Fibroblast of mammary gland (primary cell): ENCODE measurements at places on chromosomes 13 and 19.

- DNase-seq = peak; percentile 83
Measured at GRCh38 chr19:54154603-54155345, 4.7 kb downstream of the LENG1 start.

DNA sequence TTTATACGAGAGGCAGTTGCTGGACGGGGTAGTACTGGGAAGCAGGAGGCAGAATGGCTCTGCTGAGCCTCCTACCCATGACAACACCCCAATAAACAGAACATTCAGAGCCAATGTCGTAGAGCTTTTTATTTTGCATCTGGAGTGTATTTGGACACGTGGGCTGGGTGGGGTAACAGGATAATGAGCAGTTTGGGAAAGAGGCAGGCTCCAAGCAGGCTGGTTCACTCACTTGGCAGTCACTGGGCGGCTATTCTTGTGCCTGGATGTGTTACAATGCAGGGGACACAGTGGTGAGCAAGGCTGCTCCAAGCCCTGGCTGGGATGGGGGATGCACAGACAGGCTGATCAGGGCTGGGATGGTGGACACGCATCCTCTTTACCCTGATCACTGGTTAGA lies 9.5 kb downstream of the ACTMAP start:
- peak; percentile 81 for DNase-seq

GRCh38 chr19:2561221-2561620 lies 85.3 kb downstream of the GADD45B start:
- no peak for DNase-seq

GRCh38 chr19:342801-343421 lies 1.7 kb downstream of the MIER2 start:
- peak; percentile 98 for DNase-seq

DNA sequence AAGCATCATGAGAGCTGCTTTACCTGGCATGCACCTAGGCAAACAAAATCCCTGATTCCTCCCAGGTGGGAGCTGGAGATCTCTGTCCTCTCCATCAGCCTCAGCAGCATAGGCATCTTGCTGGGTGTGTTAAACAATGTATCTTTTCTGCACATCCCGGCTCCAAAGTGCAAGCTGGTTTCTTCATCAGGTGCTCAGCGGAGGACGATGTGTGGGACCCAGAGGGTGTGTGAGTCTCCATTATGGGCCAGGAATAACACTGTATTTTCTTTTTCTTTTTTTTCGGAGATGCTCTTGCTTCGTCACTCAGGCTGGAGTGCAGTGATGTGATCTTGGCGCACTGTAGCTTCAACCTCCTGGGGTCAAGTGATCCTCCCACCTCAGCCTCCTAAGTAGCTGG lies 9.9 kb downstream of the CNFN start:
- DNase-seq = no peak

- peak; percentile 97 for DNase-seq
Measured at GRCh38 chr13:50529154-50529882, 314.2 kb downstream of the DLEU7 start.

- DNase-seq = peak; percentile 84
Measured at GRCh38 chr13:44311011-44311780, 62.4 kb upstream of the SERP2 start.

GRCh38 chr19:18915639-18916038 lies 3.5 kb downstream of the COPE start:
- DNase-seq = peak; percentile 54

DNA sequence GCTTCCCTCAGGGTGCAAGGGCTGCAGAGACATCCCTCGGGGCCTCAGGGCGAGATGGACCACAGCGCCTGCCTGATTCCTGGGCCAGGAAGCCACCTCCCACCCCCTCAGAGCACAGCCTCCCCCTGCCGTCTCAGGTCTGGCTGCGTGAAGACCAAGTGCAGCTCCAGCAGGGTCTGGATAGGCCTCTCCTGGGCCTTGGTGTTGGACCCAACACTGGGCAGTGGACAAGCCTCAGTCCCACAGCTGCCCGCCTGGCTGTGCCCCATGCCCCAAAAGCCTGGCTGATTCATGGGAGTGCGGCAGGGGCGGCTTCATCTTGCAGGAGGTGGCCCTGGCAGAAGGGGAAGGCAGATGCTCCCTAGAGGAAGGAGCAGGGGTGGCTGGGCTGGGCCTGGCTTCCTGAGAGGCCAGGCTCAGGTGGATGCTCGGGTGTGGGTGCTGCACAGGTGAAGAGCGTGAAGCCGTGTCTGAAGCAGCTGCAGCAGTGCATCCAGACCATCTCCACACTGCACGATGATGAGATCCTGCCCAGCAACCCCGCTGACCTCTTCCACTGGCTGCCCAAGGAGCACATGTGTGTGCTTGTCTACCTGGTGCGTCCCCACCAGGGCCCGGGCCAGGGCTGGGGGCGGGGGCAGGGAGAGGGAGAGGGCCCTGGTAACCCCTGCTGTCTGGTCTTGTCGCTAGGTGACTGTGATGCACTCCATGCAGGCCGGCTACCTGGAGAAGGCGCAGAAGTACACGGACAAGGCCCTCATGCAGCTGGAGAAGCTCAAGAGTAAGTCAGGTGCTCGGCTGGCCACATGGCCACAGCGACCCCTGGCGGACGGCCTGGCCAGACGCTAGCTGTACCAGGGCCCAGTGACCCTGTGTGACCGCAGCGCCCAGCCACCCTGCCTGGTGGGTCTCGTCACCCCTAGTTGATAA lies 21.7 kb downstream of the MAU2 start:
- peak; percentile 63 for DNase-seq

GRCh38 chr13:48817166-48817802 lies 158.4 kb upstream of the FNDC3A start:
- DNase-seq = no peak

- no peak for DNase-seq
Measured at GRCh38 chr13:27666951-27667350, 45.3 kb downstream of the POLR1D start.

- DNase-seq = no peak
Measured at GRCh38 chr13:112828082-112828699, 138.4 kb downstream of the ATP11A start.

DNA sequence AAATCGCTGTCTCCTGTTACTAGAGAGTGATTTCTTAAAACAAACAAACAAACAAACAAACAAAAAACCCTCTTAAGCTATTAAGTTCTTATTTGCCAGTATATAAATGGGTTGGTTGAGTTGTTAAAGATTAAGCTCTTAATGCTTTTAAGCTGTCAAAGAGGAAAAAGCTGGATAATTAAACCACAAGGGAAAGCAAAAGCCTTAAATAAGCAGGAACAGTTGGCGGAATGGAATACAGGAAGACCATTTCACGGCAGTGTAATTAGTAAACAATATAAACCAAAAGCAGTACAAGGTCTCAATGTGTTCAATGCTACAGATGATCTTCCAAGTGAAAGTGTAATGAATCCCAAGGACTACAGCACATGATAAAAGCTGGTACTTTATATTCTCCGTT lies 32.2 kb upstream of the GGACT start:
- no peak for DNase-seq

- no peak for DNase-seq
Measured at GRCh38 chr19:6963937-6964336, 57.3 kb downstream of the MBD3L2B start.

DNA sequence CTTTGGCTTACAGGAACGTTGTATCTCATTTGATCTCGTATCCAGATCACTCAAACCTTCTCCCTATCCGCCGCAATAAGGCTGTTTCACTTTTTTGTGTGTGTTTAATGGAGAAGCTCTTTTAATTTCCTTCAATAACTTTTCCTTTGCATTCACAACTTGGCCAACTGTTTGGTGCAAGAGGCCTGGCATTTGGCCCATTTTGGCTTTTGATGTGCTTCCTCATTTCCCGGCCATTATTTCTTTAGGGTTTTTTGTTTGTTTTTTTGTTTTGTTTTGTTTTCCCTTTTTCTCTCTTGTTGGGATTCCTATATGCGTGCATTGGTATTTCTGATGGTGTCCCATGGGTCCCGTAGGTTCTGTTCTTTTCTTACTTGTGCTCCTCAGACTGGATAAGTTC lies 6.1 kb upstream of the UPF3A start:
- DNase-seq = no peak

GRCh38 chr19:32823747-32824102 lies 45.8 kb downstream of the SLC7A9 start:
- DNase-seq = no peak

DNA sequence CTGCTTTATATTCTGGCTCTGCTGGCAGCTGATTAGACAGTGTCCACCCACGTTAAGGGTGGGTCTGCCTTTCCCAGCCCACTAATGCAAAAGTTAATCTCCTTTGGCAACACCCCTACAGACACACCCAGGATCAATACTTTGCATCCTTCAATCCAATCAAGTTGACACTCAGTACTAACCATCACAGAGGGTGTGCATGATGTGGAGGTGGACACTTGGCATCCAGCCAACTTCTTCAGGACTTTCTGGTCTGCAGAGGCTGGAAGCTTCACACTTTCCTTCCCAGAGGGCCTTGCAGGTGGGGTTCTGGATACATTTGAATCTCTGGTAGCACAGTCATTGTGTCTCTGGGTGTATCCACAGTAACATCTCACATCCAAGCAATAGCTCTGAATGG lies 18.9 kb upstream of the IGFL1 start:
- no peak for DNase-seq

DNA sequence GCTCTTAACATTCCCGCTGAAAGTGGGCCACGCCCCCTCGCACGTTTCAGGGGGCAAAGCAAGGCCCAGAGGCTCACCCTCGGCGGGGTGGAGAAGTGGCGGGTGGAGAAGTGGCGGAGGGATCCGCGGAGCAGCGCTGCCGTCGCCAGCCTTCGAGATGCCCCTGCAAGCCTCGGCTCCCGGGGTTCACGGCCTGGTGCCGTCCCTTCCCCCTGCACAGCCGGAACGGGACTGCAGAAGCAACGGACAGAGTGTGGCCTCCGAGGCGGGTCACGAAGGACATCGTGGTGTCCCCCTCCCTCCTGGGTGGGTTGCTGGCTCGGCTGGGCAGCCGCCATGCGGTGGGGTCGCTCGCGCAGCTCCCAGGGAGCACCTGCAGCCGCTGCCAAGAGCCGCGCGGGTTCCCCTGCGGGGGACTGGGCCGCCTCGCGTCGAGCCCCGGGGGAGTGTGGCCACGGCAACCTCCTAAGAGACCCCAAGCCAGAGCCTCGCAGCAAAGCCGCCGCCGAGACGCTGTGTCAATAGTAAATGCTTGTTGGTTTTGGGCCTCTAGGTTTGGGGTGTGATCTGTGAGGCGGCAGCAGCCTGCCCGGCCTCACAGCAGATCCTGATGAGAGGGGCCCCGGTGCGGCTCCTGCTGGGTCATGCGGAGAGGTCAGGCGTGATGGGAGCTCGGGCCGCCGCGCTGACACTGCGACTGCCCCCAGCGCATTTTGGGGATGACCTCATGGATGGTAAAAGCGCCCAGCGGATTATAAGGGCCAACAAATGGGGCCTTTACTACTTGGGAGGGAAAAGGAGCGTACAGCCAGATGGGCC lies 5.5 kb downstream of the TPGS1 start:
- DNase-seq = no peak

GRCh38 chr13:44576351-44577235 lies 463 bp upstream of the TSC22D1 start:
- DNase-seq = no peak

- peak; percentile 18 for DNase-seq
Measured at GRCh38 chr13:43307221-43307920, 284.0 kb downstream of the DNAJC15 start.

DNA sequence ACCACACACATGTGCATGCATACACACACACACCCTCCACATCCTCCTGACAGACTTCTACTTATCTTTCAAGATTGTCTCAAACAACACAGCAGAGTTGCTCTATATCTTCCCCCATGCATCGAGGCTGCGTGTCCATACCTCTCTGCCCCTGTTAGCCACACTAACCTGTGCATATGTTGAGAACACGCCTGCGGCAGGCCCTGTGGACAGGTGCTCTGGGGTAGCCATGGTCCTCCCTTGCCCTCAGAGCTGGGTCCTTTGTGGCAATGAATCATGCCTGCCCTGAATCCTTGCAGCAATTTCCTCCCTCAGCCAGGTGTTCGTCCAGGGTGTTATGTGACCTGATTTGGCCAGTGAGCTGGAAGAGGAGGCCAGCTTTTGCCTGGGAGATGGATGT lies 213.3 kb downstream of the KATNAL1 start:
- DNase-seq = no peak

DNA sequence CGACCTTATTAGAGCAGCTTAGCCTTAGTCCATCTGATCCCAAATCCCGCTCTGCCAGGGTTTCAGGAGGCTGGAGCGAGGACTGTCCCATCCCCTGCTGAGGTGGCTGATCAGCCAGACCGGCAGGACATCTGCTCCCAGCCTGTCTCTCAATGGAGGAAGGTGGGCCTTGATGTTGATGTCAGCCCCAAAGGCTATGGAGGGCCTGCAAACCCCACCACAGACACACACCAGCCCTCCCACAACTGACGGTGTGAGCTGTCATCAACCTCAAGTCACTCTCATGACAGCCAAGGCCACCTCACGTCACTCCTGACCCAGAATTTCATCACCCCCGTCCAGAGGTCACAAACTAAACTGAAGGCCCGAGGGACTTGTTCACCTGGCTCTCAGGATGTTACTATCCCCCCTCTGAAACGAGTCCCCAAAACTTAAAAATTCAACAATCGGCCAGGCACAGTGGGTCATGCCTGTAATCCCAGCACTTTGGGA lies 25.5 kb downstream of the RHPN2 start:
- DNase-seq = no peak

GRCh38 chr13:112032186-112032993 lies 34.6 kb upstream of the SOX1 start:
- DNase-seq = peak; percentile 4

DNA sequence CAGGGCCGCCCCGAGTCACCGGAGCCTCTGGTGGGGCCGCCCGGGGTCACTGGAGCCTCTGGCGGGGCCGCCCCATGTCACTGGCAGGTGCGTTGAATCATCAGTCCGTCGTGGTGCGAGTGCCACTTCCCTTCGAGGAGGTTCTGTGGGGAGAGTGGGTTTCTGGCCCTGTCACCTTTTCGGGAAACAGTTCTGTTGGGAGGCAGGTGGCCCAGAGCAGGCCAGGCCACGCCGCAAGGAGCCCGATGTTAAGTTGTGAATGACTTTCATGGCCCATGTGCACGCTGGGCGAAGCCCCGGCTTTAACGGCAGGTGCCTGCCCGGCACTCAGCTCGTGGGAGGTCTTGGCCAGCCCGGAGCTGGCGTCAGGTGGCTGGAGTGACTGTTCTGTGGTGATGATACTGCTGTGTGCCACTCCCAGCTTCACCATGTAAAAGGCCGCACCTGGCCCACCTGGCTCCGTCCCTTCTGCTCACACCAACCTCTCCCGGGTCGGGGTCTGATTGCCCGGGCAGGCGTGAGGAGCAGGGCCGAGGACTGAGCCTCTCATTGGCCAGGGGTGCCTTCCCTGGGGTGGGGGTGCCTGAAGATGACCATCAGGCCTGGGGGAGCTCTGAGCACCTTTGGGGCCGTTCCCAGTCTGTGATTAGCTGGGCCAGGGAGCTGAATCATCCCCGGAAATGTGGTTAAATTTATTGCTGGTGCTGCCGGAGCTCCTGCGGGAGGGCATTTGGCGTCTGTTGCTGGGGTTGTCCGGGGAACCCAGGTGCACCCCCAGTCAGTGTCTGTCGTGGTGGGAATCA lies 29.2 kb downstream of the CSNK1G2 start:
- peak; percentile 26 for DNase-seq
